ENCODE measurements at places on chromosomes 6 and 20. TPM values are rescaled to one million over a fixed set of nuclear protein-coding genes. Genes with fewer than 3 reads are reported as not detected.

DNA sequence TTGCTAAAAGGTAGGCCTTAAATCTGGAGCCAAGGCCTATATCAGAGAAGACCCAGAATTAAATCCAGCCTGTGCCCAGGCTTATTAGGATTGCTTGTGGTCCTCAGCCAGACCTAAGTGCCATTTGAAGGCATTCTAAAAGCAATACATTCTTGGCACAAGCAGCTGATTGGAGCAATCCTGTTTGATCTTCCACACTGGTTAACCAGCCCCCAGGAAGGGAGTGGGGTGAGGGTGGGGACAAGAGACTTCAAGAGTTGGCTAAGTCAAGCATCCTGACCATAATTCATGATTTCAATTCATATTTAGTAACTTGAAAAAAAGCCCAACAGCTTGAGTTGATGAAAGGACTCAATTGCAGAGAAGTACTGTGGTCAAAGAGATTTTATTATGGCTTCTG, 128.9 kb downstream of the KIF13A start:
- H3K4me1 ChIP-seq, result no peaks in the 10 kb centered on the region
- H3K4me3 ChIP-seq, result no peak overlapping the region
- H3K36me3 ChIP-seq, result no peaks in the 10 kb centered on the region
- H3K27me3 ChIP-seq, result peaks cover 1% of the 10 kb centered on the region

DNA sequence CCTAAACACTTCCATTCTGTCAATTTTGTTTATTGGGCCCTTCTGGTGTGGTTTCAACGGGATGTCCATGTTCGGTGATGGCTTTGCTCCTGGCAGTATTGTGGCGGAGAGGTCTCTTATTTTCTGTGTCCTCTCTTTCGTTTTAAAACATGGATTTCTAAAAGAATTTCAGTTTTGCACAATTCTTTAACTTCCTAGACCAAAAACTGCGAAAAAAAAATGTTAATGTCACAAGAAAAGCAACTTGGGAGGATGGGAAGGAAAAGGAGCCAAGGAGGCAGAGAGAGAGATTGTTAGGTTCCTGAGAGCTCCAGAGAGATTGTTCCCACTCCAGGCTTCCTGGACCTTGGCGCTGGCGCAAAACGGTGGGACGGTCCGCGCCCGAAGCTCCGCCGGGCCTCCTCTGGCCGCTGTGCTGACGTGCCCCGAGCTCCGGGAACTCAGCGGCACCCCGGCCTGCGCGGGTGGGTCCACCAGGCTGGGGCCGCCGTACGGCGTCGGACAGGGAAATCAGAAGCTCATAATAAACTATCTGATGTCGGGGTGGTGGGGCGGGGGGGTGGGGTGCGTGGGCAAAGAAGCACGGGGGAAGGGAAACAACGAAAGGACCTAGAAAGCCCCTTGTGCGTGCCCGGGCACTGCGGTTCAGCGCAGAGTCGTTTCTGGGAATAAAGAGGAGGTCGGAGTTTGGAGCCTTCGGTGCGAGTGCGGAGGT, 951 bp upstream of the OLIG3 start:
- DNase-seq, result no peak
- H3K27ac ChIP-seq, result no peak overlapping the region
- peak overlapping the region; percentile 55 for H3K4me3 ChIP-seq
- H3K4me1 ChIP-seq, result peaks cover 59% of the 10 kb centered on the region
- H3K36me3 ChIP-seq, result no peaks in the 10 kb centered on the region

The PHIP gene
- 24.8 TPM for total RNA-seq

The MUCL3 gene
- not detected for total RNA-seq

The HFE gene
- total RNA-seq, result 1.4 TPM

Data from activated CD4-positive, alpha-beta T cell treated with anti-CD3 and anti-CD28 coated beads for 36 hours (primary cell).